ENCODE measurements at places on chromosomes 1 and 21.

GRCh38 chr1:96944432-96945092, 223.0 kb downstream of the PTBP2 start:
- DNase-seq, result no peak

GRCh38 chr1:232287676-232288569, 342.0 kb downstream of the SIPA1L2 start:
- no peak for DNase-seq

- peak; percentile 3 for DNase-seq
Observed at GRCh38 chr1:225250432-225250831, 177.4 kb downstream of the LBR start.

- no peak for DNase-seq
Observed at GRCh38 chr1:160179336-160179735, 11.0 kb upstream of the CASQ1 start.

- no peak for DNase-seq
Observed at GRCh38 chr1:30196872-30197638, 526.3 kb downstream of the MATN1 start.

- no peak for DNase-seq
Observed at GRCh38 chr1:244585867-244586266, 67.1 kb upstream of the DESI2 start.

DNA sequence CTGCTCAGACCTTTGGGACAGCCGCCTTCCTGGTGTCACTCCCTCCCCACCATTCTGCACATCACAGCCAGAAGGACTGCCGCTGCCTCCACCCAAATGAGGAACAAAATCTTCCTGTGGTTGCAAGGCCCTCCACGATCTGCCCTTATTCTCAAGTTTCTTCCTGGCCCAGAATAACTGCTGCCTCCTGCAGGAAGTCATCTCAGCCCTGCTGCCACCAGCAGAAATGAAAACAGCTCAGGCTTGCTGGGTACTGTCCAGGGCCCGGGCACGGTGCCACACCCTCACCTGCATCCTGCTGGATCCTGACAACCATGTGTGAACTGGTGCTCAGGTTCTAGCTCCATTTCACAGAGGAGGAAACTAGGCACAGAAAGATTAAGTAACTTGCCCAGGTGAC, 2.8 kb downstream of the CLDN19 start:
- DNase-seq, result peak; percentile 40

DNA sequence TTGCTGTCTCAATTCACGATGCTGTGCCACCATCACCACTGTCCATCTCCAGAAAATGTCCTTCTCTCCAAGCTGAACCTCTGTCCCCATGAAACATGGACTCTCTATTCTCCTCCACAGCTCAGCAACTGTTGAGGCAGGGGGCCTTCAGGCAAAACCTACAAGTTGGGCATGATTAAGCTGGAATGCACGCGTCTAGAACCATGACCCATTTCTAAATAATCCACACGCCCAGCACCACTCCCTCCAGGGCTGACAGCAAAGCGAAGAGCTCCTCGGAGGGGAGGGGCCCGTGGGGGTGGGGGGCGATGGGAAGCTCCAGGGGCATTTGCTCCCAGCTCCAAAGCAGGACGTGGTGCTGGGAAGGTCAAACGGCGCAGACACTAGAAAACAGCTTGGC, 3.3 kb upstream of the HES5 start:
- DNase-seq, result no peak

GRCh38 chr1:180579961-180580611, 21.3 kb downstream of the OVAAL start:
- no peak for DNase-seq

DNA sequence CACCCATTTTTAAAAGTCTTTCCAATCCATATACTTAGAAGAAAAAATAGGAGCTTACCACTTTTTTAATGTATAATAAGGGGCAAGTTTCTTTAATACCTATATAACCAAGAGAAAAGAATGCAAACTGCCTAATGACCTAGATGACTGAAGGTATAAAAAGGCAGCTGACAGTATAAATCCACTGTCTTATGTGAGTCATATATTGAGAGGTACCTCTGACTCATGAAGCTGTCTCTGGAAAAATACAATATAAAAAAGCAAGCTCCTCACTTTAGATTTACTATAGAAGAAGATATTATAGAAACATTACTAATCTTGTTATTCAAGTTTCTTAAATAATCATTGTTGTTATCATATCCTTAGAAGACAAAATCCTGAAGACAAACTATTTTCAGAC, 144.2 kb downstream of the VAV3 start:
- DNase-seq, result no peak

DNA sequence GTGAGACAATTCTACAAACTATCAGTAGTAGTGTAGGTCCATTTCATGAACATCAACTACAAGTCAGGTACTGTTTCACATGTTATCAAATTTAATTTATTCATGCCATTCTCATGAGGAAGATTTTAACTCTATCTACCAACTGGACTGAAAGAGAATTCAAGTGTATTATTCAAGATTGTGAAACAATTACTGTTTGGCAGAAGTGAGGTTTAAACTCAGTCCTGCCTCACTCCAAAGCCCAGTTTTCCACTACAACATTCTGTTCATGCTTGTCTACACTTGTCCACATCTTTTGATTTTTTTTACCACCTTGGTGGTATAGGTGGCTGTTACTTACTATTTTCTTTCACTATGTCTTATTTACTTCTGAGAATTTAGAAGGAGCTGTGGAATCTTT, 272.9 kb downstream of the TGFB2 start:
- DNase-seq, result no peak

DNA sequence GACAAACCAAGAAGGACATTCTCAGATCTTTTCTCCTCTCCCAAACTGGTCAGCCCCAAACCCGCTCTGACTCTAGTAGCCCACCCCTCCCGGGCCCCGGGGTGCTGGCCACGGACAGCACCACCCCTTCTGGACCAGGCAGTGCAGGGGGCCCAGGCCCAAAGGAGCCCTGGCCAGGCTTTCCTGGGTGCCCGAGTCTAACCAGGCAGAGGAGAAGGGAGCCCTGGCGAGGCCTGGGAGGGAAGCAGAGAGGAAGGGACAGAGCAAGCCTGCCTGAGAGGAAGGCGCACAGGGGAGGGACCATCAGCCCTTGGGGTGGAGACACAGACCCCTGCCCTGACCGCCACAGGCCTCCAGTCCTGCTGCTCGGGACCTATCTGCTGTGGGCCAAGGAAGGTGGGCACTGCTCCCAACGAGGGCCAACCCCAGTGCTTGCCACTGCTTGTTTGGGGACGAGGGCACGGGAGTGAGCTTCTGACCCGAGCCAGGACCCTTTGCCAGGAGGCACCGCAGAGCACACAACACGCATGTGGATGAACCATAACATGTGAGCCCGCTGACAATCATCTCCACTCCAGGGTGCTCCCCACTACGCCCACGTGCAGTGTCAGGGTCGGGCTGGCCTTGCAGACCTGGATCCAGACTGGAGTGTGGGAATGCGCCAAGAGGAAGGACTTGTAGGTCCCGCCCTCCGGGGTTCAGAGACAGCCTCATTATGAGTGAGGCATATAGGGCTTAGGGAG, 57.6 kb downstream of the KCNAB2 start:
- DNase-seq, result no peak

GRCh38 chr1:208269338-208269666, 25.1 kb upstream of the PLXNA2 start:
- DNase-seq, result no peak

GRCh38 chr21:17368748-17369363, 144.0 kb upstream of the CXADR start:
- no peak for DNase-seq

DNA sequence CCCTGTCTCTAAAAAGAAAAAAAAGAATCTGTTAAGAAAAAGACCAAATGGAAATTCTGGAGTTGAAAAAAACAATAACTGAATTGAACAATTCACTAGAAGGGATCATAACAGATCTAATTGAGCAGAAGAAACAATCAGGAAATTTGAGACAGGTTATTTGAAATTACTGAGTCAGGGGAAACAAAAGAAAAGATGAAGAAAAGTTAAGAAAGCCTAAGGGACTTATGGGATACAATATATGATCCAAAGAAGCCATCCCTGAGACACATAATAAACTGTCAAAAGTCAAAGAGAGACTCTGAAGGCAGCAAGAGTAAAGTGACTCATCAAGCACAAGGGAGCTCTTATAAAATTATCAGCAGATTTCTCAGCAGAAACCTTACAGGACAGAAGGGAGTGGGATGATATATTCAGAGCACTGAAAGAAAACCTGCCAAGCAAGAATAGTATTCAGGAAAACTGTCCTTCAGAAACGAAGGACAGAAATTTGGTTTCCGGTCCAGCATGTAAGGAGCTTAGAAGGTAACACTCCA, 44.5 kb downstream of the SLC2A1 start:
- no peak for DNase-seq

DNA sequence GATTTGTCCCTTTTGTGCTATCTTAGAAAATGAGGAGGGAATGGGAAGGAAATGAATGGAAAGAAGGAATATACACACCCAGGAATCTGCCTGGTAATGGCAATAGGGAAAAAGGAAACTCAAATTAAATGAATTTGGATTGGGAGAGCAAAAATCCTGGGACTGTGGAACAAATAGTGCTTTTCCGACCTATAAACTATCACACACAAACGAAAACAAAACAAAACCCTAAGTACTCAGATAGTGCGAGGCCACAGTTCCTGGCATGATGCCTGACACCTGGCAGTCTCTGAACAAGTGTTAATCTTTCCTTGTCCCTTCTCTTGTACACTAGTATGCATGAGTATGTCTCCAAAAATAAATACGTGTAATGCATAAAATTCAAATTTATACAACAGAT, 319.8 kb upstream of the SPAG17 start:
- DNase-seq, result no peak

DNA sequence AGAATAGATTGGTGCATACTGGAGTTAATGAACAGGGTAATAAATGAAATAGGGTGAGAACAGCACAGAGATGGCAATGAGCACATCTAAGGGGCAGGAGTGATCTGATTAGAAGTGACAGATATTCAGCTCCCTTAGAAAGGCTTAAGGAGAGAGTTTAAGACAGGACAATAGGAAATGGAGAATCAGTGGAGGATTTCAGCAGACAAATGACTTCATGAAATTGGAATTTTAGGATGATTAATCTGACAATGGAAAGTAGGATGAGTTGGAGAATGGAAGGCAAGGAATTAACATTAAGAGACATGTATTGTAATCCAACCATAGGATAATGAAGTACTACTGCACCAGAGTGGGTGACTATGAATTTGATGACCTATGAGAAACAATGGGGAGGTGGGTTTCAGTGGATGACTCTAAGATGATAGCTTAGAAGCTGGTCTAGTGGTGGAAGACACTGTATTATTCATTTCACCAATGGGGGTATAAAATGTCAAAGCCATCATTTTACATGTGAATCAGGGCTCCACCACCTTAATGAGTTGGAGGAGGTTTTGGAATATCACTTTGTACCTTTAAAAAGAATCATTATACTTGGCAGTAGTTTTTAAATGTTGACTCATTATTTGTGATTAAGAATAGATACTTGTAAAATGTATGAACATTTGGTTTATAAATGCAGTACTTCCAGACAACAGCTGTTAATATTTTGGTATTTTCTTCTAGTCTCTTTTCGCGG, 139.1 kb downstream of the PLA2G4A start:
- no peak for DNase-seq

GRCh38 chr21:36630485-36631206, 68.3 kb upstream of the SIM2 start:
- DNase-seq, result peak; percentile 49

DNA sequence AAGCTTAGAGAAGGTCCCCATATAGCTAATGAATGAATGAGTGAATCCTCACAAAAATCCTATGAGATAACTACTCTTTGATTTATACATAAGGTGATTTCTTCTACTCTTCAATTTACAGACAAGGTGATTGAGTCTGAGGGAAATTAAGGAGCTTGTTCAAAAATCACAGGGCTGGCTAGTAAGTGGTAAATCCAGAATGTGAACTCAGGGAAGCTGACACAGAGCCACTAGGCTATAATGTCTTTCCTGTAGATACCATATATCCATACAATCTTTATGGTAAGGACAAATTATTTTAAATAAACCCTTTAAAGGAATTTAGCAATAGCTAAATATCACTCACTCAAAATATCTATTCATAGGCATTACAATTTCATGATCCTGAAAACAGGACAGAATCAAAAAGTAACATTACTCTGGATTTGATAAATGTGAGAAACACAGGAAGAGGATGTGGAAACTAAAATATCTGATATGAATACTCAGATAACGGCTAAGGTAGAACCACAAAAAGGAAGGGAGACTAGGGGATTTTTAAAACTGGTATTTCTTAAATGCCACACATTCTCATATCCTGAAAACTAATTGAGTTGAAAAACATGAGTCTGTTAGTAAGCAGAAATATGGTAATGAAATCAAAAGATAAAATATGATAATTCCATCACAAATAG, 108.2 kb downstream of the NBPF12 start:
- no peak for DNase-seq

- DNase-seq, result no peak
Observed at GRCh38 chr1:173925306-173926242, 8.4 kb upstream of the SERPINC1 start.

- no peak for DNase-seq
Observed at GRCh38 chr1:54854381-54855020, 32.5 kb downstream of the DHCR24 start.

GRCh38 chr1:23757812-23758211, 14.5 kb downstream of the ELOA start:
- DNase-seq, result no peak

DNA sequence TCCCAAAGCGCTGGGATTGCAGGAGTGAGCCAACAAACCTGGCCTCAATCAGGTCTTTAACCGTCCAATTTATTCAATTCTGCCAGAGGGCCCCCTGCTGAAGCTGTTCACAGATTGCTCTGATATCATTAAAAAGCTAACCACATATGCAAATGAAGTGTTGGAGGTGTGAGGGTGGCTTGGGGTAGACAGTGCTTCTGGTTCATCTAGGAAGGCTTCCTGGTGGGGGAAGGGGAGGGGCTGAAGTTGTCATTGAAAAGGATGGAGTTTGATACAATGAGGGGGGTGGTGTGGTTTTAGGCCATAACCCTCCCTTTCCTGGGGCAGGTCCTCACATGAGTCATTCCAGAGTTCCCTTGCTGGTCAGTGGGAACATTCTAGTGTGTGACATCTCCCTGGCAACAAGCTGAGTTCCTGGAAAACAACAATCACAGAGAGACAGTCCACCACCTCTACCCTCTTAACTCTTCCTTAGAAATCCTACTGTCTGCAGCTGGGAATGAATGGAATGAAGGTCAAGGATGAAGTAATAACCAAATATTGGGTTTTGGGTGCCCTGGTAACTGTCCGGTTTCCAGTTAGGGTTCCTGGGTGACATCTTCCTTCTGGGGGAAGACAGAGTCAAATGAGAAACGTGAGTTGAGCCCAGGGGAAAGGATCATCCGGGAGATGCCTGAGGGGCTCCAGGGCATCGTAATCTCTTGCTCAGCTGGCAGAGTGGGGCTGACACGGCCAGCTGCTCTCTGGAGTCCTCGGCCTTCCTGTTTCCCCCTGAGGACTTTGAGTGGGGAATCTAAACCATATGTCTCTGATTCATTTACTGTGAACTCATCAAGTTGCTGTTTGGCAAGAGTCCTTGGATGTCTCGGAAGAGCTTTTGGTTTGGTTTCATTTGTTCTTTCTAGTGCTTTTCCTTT, 32.2 kb downstream of the BATF3 start:
- DNase-seq, result no peak
